ENCODE measurements at places on chromosomes 11 and 22. TPM values are rescaled to one million over a fixed set of nuclear protein-coding genes. Genes with fewer than 3 reads are reported as not detected.

The KCNJ1 gene
- not detected for total RNA-seq

The PHLDA2 gene
- 2.2 TPM for total RNA-seq

The IL17REL gene
- not detected for total RNA-seq

The CALCB gene
- not detected for total RNA-seq

The ZNF74 gene
- total RNA-seq, result 3.9 TPM

The CCDC188 gene
- total RNA-seq, result 0.44 TPM

The OR8B3 gene
- not detected for total RNA-seq

The APOL5 gene
- total RNA-seq, result not detected

The CCDC116 gene
- 0.18 TPM for total RNA-seq

The NLRP6 gene
- total RNA-seq, result 0.16 TPM

The INSC gene
- total RNA-seq, result 0.41 TPM

The CSRP3 gene
- 1,159 TPM for total RNA-seq

The UBQLNL gene
- total RNA-seq, result 0.16 TPM

The HMOX1 gene
- 16.0 TPM for total RNA-seq

The KCNE3 gene
- total RNA-seq, result 7.5 TPM

The C11orf52 gene
- 3.3 TPM for total RNA-seq

The CHRDL2 gene
- 25.4 TPM for total RNA-seq

The CAPN5 gene
- total RNA-seq, result 5.6 TPM

The PTGDR2 gene
- total RNA-seq, result not detected

The SLC36A4 gene
- 12.3 TPM for total RNA-seq

The ELMOD1 gene
- 7.3 TPM for total RNA-seq

The SERPIND1 gene
- 1.4 TPM for total RNA-seq

The TRPC6 gene
- 0.56 TPM for total RNA-seq

The EHF gene
- 0.82 TPM for total RNA-seq

The MMP7 gene
- total RNA-seq, result not detected

The SLC25A45 gene
- 4.1 TPM for total RNA-seq

The LINC01488 gene
- 0.06 TPM for total RNA-seq

The CACNA1I gene
- total RNA-seq, result 0.06 TPM

The MPZL3 gene
- total RNA-seq, result 1.0 TPM

The P4HA3 gene
- total RNA-seq, result 0.38 TPM

The SAC3D1 gene
- total RNA-seq, result 9.5 TPM

The SLC6A5 gene
- 0.16 TPM for total RNA-seq

The NCF4 gene
- total RNA-seq, result 16.6 TPM

The DDX6 gene
- 115 TPM for total RNA-seq

The PNPLA5 gene
- not detected for total RNA-seq

The OR8A1 gene
- not detected for total RNA-seq

The NXPE1 gene
- total RNA-seq, result not detected

The OSBPL5 gene
- 21.0 TPM for total RNA-seq

The C22orf42 gene
- not detected for total RNA-seq

The CHST1 gene
- 3.2 TPM for total RNA-seq

The KRTAP5-10 gene
- total RNA-seq, result not detected

The OR52N2 gene
- not detected for total RNA-seq

The MS4A6A gene
- total RNA-seq, result 62.5 TPM

The TRIM49 gene
- total RNA-seq, result not detected

The KLHL22 gene
- 18.7 TPM for total RNA-seq

The FAM180B gene
- not detected for total RNA-seq

The PRG3 gene
- total RNA-seq, result not detected

The MEI1 gene
- 1.7 TPM for total RNA-seq

The CD3D gene
- total RNA-seq, result 0.86 TPM

The CDON gene
- total RNA-seq, result 30.0 TPM

The LIF gene
- 0.94 TPM for total RNA-seq

The OR8D1 gene
- not detected for total RNA-seq

The OR51B4 gene
- total RNA-seq, result not detected

The SORL1 gene
- 9.6 TPM for total RNA-seq

The PDGFD gene
- total RNA-seq, result 17.3 TPM

The ACAT1 gene
- 132 TPM for total RNA-seq

The TLCD5 gene
- 15.6 TPM for total RNA-seq

The DEPDC7 gene
- 0.41 TPM for total RNA-seq
